Brain (organoid and tissue), 16 donors: ENCODE measurements at places on chromosomes 16 and 17.

GRCh38 chr17:36532435-36532975, 2.2 kb downstream of the MYO19 start:
- no peak for DNase-seq

DNA sequence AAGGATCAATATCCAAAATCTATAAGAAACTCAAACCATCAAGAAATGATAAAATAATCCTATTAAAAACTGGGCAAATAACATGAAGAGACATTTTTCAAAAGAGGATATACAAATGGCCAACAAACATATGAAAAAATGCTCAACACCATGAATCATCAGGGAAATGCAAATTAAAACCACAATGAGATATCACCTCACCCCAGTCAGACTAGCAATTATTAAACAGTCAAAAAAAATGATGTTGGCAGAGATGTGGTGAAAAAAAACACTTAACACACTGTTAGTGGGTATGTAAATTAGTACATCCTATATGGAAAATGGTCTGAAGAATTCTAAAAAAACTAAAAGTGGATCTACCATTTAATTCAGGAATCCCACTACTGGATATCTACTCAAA, 379.0 kb upstream of the SOX9 start:
- DNase-seq = no peak

- DNase-seq = no peak
Measured at GRCh38 chr17:27526604-27527002, 70.4 kb downstream of the KSR1 start.

- peak; percentile 75 for DNase-seq
Measured at GRCh38 chr16:85463672-85464382, 149.3 kb upstream of the GSE1 start.

DNA sequence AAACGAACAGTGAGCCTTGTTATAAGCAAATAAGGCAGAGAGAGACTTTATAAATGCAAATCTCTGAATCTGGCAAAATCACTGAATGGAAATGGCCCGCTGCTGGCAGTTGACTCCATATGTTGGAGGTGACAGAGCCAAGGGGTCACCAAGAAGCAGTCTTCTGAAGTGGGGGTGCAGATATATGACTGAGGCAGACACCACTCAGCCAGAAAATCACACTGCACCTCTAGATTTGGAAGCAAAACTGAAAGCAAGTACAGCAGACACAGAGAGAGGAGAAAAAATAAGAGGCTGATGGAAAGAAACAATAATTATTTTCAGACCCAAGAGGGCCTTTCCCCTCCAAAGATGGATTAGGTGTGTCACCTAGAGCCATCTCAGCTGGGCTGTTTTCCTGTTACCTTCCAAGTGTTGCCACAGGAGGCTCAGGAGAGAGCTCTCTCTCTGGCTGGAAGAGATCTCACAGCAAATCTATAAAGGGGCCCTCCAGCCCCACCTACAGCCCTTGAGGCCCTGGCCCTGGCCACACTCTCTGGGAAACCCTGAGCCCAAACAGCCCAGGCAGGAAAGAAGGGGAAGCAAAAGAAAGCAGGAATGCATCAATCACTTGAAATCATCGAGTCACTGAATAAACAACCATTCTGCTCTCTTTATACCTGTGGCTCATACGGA, 585.1 kb upstream of the PSMD7 start:
- no peak for DNase-seq

GRCh38 chr17:80769516-80769915, 222.1 kb upstream of the CHMP6 start:
- no peak for DNase-seq

DNA sequence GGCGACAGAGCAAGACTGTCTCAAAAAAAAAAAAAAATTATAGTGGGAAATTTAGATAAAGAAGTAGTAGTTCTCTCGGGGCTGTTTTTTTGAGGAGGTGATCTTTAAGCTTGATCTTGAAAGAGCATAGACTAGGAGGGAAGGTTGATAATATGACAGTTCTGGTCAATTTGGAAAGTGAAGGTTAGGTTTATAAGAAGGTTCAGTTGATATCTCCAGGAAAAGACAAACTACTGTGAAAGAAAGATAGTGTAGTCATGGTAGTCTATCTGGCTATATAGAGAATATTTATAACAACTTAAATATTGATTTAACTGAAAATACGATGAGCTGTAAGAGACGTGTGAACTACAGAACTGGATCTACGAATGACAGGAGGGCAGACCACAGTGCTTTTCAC, 3.1 kb downstream of the ATF7IP2 start:
- no peak for DNase-seq

- no peak for DNase-seq
Measured at GRCh38 chr17:3803308-3803640, 2.3 kb upstream of the ITGAE start.

DNA sequence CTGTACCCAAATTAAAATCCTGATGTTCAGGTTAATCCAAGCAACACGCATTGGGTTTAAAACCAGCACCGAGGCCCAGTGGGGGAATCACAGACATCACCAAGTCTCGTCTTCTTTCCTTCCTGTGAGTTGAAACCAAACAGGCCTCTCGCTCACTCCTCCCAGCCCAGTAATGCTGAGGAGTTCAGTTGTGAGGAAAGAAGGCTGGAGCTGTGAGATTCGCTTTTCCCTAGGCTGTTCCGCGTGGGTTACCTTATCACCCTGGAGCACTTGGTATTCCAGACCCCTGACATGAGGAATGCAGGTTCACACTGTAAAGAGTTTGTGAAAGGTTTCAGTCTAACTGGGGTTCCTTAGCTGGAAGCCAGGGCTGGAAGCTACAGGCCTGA, 20.8 kb downstream of the CIBAR2 start:
- DNase-seq = no peak

DNA sequence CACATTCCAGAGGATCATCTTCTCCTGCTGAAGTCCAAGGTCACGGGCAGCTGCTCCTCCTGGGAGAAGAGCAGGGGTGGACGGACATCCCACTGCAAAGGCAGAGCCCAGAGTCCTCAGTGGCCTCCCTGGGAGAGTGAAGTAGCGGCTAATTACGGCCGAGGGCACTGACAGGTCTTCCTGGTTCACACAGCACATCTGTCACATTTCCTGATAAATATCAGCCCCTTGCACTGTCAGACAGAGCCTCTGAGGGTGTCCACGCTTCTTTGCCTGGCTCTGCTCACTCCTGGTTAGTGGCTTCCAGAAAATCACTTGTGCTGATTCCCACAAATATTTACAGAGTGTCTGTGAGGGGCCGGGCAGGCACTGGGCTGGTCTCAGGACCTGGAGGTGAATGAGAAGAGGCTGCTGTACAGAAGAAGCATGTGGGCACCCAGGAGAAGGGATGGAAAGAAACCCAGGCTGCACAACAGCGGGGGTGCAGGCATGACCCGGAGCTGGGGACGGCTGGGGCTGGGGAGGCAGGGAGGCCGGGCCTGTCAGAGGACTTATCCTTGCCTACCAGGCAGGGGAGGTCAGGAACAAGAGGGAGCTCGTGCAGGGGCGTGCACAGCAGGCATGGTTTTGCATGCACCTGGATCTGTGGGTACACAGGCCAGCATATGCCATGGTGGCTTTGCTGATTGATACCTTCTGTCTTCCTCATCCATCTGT, 258.2 kb upstream of the TNRC6C start:
- DNase-seq = no peak

DNA sequence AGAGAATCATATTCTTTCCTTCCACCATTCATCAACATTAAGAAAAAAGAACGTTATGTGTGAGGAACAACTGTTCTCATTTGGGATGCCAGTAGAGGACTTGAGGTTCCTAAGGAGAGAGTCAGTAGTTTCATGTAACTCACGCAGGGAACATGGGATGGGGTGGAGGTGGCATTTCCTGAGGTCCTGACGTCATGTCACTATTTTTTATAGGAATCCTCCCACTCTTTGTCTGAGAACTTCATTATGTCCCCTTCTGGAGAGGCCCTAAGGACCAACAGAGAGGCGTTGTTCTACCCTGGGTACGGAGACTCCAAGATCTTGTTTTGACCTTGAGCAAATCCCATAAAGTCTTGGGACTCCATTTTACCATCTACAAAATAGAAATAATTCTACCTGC, 211.7 kb upstream of the SOX9 start:
- no peak for DNase-seq
